ENCODE measurements at places on chromosomes 2 and 18.

- DNase-seq, result no peak
Measured at GRCh38 chr2:68689553-68690537, 44.8 kb upstream of the ARHGAP25 start.

DNA sequence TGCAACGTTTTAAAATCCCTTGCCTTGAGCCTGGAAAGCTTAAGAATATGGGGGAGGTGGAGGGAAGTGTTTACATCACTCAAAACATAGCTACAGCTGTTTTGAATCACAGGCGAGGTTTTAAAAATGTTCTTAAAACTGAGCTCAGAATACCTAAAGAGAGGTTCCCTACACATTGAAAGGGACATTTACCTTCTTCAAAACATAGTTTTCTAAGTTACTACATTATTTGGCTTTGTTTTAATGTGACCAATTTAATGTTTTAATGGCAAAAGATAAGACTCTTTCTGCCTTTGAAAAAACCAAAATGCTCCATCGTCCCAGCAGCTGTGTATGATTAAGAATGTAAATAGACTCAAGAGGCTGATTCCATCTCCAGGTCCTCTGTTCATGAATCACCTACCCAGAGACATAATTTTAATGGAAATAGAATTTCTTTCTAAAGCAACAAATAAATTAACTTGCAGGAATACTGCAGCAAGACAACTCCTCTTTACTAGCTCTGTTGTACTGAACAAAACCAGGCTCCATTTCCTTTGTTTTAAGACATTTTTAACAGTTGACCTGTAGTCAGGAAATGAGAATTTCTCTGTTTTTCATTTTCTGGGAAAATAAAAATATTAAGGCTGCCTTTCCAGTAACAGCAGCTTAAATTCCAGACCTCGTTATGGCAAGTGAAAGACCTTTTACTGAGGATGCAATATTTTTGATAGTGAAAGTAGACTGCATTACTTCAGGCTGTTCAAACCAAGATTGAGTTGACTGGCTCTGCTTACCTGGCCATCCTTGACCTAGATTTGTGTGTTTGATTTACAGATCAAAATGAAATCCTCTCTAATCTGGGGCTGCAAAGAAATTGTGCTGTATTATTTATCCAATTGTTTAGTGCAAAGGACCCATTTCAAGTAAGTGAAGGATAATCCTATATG lies 33.7 kb upstream of the WDR75 start:
- no peak for DNase-seq

- no peak for DNase-seq
Measured at GRCh38 chr2:46087492-46087891, 209.7 kb upstream of the EPAS1 start.

- peak; percentile 34 for DNase-seq
Measured at GRCh38 chr2:62309465-62310091, 113.7 kb downstream of the B3GNT2 start.

DNA sequence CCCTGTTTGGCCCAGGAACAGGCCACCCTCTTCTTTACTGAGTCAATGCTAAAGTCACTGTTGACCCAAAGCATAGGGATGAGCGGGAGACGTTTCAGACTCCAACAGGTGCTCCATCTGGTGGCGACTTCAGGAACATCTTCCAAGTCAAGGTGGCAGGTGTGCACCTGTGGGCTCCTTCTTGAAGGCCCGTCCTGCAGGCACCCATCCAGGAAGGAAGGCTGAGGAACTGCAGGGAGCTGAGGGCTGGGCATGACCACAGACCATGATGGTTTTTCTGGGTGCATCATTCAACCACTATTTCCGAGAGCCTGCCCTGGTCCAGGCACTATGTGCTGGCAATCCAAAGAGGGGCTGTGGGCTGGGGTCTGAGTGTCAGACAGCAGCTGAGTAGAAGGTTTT lies 142.8 kb downstream of the NDUFA10 start:
- DNase-seq, result peak; percentile 19

- no peak for DNase-seq
Measured at GRCh38 chr18:57833441-57834101, 30.5 kb upstream of the ATP8B1 start.

- no peak for DNase-seq
Measured at GRCh38 chr2:55986700-55987440, 63.3 kb upstream of the EFEMP1 start.

DNA sequence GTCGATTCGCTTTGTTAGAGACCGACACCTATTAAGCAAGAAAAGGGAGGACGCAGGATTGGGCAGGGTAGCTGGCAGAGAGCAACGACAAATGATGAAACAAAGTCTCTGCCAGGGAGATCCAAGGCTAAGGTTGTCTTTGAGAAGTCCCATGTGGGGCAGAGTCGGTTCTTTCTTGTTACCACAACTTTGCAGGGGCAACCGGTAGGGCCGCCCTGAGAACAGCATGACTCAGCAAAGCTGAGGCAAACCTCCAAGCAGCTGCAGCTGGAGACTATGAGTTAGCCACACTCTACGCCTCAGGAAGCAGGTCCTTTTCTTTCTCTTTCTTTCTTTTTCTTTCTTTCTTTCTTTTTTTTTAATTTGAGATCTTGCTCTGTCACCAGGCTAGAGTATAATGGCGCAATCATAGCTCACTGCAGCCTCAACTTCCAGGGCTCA lies 452.3 kb upstream of the ID2 start:
- peak; percentile 61 for DNase-seq

- DNase-seq, result no peak
Measured at GRCh38 chr2:21317131-21317530, 193.4 kb downstream of the TDRD15 start.

DNA sequence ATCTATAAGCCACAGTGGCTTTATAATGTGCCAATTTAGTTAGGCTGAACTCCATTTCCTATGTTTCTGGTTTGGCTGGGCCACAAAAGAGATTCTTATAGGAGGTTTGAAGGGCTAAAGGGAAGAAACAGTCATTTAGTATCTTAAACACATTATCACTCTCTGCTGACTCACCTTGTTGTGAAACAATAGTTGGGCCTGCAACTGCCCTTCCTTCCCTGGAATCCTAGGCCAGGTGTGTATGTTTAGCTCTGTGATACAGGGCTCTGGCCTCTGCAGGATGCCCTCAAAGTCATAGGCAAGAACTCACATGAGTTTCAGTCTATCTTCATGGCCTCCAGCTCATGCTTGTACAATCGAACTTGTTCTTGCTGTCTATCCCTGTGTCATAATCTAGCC lies 400.0 kb upstream of the CELF4 start:
- DNase-seq, result no peak

GRCh38 chr2:105646774-105647076 lies 98.0 kb upstream of the NCK2 start:
- DNase-seq, result no peak

DNA sequence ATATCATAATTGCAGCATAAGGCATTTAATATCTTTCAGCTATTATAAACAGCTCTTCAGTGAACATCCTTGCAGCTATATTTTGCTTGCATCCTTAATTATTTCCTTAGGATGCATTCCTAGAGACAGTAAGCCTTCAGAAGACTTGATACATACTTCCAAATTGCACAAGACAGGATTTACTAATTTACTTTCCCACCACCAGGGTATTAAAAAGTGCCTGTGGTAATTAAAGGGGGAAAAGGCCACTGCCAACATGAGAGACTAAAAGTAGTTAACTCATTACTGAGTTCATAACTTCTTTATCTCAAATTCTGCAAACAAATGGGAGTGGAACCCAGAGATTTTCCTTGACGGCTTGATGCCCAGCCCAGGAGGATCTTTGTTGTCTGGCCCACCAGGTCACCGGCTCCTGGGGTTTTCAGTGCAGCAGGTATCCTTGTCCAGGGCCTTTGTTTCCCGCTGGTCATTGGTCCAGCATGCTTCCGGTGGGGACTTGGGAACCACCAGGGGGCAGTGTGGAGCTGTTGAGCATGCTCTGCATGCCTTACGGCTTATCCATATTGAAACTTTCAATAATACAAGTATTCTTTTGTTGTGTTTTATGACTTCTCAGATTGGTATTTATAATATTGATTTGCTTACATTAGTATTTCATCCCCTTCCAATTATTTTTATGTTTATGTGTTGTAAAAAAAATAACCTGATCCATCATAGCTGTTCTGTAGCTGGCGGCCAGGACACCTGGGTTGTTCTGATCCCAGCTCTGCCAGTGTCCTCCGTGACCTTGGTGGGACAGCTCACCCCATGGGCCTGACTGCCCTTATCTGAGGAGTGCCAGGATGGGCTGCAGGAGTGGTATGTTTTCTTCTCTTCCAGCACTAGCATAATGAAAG lies 61.4 kb downstream of the TGOLN2 start:
- DNase-seq, result peak; percentile 63

DNA sequence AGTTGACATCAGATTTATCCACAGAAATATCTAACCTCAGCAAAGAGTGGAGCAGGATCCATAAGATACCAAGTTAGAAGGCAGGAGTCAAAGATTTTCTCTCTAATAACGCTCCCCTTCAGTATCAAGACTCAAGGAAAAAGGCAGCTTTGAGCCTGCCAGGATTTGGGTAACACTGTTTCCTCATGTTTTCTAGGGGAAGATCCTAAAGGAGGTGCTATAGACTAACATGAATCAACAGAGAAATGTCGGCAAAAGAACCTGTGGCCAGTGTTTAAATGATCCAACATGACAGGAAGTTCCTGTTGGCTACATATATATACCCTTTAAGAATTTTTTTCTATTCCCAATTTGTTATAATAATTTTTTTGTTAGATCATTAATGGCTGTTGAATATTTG lies 402.3 kb downstream of the TGIF1 start:
- no peak for DNase-seq

DNA sequence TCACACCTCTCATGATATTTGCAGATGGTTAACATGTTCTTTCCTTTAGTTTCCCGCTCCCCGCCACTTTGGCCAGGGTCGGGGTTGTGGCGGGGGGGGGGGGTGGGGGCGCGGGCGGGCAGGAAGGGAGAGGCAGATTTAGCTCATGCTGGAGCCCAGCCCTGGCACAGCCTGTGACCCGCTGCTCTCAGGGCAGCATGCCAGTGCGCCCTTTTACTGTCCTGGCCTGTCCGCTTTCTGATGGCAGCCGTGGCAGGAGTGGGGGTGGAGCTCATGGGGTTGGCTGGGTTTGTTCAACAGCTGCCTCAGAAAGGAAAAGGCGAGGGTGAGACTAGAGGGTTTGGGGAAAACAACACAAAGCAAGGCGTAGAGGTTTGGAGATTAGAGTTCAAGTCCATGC lies 56.1 kb downstream of the TNP1 start:
- DNase-seq, result no peak

- DNase-seq, result no peak
Measured at GRCh38 chr2:176188774-176189680, 559 bp downstream of the HOXD1 start.

GRCh38 chr2:98121149-98121548 lies 34.2 kb downstream of the VWA3B start:
- DNase-seq, result no peak

DNA sequence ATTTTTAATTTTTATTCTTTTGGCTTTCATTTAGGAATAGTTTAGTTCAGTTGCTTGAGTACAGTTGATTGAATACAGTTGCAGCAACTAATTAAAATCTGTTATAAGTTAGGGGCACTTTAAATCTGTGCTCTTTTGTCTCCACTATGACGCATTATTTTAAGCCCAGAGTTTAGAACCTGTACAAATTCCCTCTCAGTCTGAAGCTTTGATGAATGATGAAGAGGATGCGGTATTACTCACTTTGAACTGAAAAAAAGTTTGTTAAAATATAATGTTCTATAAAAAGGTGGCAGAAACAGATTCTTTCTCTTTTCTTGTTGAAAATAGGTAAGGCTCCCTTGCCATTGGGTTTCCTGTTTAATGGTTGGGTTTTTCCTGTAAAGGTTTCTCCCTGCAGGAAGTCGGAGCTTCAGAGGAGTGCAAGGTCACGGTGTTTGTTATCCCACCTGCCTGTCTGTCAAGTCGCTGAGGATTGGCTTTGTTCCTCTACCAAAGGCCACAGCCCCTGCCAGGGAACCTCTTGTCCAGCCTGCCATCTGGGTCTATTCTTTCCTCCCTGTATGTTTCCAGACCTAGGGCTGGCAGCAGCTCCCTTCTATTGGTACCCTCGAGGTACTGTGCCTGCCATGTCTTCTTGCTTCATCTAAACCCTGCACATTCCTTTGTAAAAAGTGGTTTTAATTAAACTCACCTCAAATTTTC lies 43.8 kb upstream of the FN1 start:
- no peak for DNase-seq

GRCh38 chr2:57443973-57444521 lies 602.6 kb upstream of the VRK2 start:
- DNase-seq, result no peak

GRCh38 chr2:151437630-151438029 lies 27.9 kb downstream of the RIF1 start:
- DNase-seq, result no peak

DNA sequence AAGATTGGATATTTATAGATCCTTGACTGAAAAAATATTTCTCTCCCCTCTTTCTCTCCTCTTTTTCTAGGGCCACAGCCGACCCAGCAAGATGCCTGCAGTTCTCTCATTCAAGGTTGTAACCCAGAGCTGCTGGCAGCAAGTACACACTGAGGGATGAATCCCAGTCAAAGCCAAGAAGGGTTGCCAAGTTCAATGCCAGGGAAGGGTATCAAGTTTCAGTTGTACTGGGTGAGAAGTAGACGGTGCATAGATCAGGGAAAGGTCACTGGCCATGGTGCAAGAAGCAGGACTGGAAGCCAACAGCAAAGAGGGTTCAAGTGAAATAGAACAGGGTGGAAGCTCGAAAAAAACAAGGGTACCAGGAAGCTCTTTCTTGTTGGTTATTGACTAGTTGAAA lies 170.2 kb downstream of the NRP2 start:
- DNase-seq, result no peak

GRCh38 chr18:45228796-45229388 lies 386.4 kb upstream of the SLC14A2 start:
- DNase-seq, result no peak

DNA sequence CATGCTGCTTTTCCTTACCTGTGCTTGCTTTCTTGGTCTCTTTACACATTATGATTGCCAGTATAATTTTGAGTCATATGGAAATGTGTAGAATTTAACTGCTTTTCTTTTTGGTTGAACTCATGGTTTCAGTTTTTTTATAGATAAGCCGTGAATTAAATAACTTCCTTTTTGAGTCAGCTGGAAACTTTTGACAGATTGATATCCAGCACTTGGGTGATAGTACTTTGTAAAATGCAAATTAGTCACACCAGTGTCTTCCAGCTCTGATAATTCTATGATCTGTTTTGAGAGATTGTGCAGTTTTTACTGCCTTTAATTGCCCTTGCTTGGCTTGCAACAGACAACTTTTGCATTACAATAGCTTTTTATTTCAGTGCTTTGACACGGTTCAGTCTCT lies 86.4 kb downstream of the NCOA1 start:
- DNase-seq, result no peak

- no peak for DNase-seq
Measured at GRCh38 chr2:159090514-159091201, 122.2 kb downstream of the TANC1 start.

DNA sequence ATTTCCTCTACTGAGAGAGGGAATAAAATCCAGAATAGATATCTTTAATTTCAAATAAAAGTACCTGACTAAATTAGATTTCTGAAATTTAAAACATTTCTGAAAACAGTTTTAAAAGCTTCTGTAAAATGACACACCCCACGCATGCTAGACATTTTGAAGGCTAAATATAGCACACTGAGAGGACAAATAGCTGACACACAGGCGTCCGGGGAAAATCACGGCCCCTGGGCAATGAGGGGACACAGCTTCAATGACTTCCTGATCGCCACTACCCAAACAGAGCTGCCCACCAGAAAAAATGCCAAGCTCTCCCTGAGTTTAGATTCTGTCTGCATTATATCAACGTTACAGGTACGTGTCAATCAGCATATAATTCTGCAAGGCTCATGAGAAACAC lies 10.9 kb downstream of the TBC1D8 start:
- no peak for DNase-seq

All from immature natural killer cell (primary cell).